ENCODE measurements at places on chromosomes 4 and X.

DNA sequence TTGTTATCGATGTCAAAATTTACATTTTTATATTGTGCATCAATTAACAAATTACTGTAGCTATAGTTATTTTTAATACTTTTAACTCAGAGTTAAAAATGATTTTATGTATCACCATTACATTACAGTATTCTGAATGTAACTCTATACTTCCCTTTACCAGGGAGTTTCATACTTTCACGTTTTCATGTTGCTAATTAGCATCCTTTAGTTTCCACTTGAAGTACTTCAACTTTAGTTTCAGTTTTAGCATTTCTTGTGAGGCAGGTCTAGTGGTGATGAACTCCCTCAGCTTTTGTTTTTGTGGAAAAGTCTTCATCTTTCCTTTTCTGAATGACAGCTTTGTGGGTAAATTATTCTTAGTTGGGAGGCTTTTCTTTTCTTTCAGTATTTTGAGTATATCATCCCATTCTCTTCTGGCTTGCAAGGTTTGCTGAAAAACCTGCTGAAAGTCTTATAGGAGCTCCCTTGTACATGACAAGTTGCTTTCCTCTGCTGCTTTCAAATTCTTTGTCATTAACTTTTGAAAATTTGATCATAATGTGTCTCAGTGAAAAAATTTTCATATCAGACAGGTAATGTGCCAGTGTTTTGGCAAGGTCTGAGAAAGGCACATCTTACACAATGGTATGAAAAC, 9.8 kb upstream of the CISD2 start:
- DNase-seq, result no peak

- DNase-seq, result no peak
These were observed 325.2 kb downstream of the LDB2 start for GRCh38 chr4:16573206-16573605.

DNA sequence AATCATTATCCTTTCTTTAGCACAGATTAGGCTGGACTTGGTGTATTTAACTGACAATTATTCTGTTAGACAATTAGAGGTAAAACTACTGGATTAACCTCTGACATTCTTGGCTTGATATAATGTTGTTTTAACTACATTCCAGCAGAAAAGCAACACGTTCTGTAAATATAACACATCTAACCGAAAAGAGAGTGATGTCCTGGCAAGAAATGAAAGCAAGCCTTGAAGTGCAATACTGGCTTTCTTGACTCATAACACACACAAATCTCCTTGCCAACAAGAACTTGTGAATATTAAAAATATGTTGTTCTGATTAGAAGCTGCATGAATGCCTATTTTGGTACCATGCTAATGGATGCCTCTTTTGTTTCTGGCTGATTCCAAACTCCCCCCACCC, 76.4 kb downstream of the EFHC2 start:
- DNase-seq, result no peak

GRCh38 chr4:29220761-29221160, 1499.4 kb upstream of the PCDH7 start:
- DNase-seq, result no peak

DNA sequence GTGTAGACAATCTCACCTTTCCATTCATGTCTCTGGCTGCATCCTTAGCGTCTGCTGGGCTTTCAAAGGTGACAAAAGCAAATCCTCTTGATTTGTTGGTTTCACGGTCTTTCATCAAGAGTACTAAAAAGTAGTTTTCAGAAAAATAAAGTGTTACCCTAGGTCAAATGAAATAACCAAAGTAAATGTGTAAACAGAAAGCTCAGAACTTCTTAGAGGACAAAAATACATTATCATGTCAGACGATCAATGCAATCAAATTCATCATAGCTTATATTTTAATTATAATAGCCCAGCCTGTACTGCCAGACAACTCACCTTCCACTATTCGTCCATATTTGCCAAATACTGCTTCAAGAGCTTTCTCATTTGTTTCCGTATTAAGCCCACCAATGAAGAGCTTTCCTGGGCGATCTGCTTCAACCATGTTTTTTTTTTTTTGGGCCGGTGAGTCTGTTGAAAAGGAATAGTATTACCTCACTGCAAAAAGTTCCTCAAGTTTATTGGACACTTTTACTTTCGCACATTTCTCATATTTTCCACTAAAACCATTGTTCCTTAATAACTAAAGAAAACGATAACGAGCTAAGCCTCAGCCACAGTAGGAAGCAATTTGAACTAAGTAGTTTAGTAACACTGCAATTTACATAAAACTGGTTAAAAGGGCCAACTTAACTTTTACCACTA, 1.4 kb downstream of the RBMX start:
- DNase-seq, result no peak
